Cerebellum (tissue), 4 donors: ENCODE measurements at places on chromosomes 12 and 14.

- no peak for DNase-seq
These were observed 325.4 kb upstream of the SEL1L start for GRCh38 chr14:81859046-81859445.

DNA sequence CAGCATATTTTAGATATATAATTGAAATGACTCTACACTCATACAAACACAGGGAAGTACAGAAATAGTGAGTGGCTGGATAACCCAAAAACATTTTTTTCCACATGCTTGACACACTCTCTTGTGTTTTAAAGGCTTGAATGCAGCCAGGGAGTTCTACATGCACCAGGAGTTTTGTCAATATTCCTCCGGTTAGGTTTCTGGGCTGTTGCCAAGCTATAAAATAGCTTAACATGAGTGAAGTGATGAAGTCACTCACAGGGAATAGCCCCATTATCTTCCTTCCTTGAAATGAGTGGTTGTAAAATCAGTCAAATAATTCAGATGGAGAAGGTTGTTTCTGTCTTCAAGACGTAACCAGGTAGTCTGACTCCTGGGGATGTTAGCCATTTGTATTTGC is 582.7 kb downstream of the SLC6A15 start:
- no peak for DNase-seq

GRCh38 chr12:6825398-6826124 is 2.6 kb upstream of the P3H3 start:
- peak; percentile 92 for DNase-seq

- no peak for DNase-seq
These were observed 205.8 kb upstream of the RTL1 start for GRCh38 chr14:101109347-101109638.

DNA sequence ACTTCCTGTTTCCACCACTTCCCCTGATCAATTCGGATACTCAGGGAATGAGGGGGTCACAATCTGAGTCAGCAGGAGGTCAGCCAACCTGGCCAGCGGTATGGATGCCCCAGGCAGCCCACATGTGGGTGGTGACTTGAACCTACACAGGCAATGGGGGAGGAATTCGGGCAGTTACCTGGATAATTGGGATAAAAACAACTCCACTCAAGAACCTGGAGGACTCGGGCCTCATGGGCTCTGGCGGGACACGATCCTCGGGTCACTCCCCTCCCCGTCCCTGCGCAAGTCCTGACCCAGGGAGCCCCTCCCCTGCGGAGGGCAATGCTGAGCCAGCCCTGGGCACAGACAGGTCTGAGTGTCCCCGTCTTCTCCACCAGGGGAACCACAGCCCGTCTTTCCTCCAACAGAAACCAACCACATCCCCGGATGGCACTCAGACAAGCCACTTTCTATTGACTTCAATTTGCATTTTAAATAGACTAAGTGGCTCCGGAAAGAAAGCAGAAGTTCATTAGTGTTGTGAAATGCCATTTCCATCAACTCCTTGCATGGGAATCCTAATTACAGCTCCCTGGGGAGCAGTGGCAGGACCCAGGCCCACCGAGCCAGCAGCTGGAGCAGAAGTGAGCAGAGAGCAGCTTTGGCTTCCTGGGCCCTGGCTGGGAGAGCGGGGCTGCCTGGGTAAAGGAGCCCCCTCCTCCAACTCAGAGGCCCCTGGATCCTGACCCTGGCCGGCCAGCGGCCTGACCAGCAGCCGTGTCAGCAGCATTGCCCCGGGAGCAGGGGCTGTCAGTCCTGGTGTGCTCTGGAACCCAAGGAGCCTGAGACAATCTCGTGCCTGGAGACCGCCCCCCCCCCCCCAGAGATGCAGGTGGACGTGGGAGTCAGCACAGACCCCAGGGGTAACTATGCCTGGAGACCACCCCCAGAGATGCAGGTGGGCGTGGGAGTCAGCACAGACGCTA is 374.1 kb downstream of the ADGRD1 start:
- DNase-seq: no peak

GRCh38 chr14:84375235-84375634 is 1154.7 kb upstream of the FLRT2 start:
- no peak for DNase-seq

GRCh38 chr12:108722992-108723766 is 8.1 kb downstream of the CORO1C start:
- DNase-seq: no peak

- no peak for DNase-seq
These were observed 101.5 kb downstream of the GPR135 start for GRCh38 chr14:59363531-59364226.

GRCh38 chr14:65291531-65291930 is 121.0 kb upstream of the FUT8 start:
- DNase-seq: no peak

GRCh38 chr12:6262623-6263022 is 47.9 kb upstream of the PLEKHG6 start:
- DNase-seq: no peak

DNA sequence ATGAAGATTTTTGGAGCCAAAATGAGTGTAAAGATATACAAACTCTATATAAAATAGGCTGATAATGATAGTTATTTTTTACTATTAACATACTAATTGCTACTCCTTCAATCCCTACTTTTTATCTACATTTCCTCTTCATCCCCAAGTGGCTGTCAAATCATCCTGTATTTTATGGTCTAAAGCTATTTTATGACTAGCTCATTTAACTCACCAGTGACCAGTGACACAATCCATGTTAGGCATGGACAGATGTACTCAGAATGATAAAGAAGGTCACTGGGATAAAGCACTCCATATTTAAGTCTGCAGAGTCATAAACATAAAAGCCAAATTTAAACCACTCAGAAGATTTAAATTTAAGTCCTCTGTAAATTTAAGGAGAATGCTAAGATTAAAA is 183.0 kb downstream of the MED13L start:
- no peak for DNase-seq

DNA sequence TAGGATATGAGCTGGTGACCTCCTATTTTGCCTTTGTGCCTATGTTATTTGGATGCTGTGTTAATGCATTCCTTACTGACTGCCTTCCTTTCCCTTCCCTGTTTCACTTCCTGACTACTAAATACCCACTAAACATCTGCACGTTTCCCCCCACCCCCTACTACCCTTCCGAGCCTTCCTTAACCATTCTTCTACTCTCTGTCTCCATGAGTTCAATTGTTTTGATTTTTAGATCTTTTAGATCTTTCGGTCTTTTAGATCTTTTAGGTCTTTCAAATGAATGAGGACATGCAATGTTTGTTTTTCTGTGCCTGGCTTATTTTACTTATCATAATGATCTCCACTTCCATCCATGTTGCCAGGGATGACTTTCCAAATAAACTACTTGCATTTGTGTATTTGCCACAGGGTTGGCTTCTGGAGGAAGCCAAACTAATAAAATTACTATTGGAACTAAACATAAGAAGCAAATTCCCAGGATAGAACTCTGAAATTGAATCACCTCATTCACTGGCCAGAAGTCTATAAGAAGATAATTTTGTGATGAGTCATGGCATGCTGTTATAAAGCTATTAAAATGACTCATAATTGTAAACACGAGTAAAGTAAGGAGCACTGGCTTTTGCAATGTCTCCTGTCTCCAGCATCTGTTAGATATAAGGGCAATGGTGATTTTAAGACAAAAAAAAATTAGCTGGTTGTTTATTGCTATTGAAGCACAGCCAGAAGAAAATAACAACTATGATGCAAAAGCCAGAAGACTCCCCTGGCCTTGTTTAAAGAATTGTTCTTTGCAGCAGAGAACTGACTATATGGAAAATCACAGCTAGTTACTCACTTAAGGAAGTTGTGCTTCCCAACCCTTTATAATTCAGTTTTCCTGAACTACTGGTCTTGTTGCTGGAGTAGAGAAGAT is 586.3 kb downstream of the LRFN5 start:
- DNase-seq: no peak

- no peak for DNase-seq
These were observed 5.7 kb downstream of the LHX5 start for GRCh38 chr12:113465808-113466453.

- DNase-seq: peak; percentile 1
These were observed 740.9 kb downstream of the GALC start for GRCh38 chr14:87252103-87252502.

DNA sequence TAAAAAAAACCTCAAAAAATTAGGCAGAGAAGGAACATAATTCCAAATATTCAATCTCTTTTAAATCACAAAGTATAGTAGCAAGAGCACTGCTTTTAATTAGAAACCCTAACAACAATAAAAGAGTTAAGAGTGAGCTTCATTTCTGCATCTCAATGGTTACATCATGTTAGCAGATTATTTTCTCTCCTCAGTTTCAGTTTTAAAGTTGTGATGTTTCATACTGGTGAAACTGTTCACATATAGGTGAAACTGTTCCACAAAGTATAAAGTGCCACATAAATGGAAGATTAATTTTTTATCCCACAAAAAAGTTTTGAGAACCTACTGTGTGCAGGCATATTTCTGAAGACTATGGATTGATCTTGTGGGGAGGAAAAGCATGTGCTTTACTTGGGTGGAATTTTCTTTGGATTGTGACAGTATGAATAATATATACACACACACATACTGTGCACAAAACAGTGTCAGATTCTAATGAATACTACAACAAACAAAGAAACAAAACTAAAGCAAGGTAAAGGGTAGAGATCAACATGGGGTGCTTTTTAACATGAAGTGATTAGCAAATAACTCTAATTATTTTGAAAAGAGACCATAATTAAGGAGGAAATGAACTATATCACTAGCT is 17.1 kb downstream of the LUM start:
- no peak for DNase-seq

DNA sequence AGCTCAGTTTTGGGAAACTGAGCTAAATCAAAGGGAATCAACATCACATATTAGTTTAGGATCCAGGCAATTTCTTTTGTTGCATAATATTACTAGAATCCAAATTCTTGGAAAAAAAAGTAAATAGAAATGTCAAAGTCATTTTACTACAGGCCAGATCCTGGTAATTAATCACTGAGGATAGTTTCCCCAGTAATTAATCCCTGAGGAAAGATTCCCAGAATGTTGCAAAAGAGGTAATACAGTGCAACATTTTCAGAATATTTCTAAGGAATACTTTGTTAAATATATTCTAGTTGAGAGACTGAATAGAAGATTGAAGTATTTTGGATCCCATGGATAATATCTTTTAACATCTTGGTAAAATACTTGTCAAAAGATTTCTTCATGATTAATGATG is 207.0 kb upstream of the GARIN2 start:
- no peak for DNase-seq

GRCh38 chr12:27619308-27619707 is 76.9 kb upstream of the REP15 start:
- DNase-seq: no peak

DNA sequence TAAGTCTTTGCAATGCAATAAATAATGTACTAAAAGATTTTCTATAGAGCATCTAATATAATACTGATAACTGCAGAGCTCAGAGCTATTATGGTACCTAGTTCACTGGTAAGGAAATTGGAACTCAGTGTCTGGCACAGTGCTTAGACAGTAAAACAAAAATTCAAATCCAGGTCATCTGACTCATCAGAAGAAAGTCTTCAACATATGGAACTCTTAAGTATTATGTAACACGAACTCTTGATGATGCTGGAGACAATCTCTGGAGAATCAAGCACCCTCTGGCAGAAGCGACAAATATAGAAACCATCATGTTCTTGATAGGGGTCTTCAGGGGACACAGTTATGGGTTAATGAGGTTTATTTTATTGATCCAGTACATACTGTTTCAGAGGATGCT is 37.3 kb upstream of the TRHDE start:
- no peak for DNase-seq

- no peak for DNase-seq
These were observed 33.8 kb upstream of the PSMA6 start for GRCh38 chr14:35258420-35258819.

DNA sequence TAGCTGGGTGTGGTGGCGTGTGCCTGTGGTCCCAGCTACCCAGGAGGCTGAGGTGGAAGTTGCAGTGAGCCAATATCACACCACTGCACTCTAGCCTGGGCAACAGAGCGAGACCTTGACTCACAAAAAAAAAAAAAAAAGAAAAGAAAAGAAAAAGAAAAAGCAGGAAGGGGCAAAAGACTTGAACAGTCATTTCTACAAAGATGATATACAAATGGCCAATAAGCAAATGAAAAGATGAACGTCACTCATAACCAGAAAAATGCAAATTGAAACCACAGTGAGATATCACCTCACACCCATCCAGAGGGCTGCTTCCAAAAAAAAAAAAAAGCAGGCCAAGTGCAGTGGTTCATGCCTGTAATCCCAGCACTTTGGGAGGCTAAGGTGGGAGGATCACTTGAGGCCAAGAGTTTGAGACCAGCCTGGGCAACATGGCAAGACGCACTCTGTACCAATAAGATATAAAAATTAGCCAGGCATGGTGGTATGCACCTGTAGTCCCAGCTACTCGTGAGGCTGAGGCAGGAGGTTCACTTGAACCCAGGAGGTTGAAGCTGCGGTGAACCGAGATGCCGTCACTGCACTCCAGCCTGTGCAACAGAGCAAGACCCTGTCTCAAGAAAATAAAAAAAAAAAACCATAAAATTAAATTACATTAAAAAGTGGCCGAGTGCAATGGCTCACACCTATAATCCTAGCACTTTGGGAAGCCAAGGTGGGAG is 20.5 kb downstream of the UBC start:
- no peak for DNase-seq

GRCh38 chr14:54718046-54718445 is 151.1 kb downstream of the SAMD4A start:
- no peak for DNase-seq

DNA sequence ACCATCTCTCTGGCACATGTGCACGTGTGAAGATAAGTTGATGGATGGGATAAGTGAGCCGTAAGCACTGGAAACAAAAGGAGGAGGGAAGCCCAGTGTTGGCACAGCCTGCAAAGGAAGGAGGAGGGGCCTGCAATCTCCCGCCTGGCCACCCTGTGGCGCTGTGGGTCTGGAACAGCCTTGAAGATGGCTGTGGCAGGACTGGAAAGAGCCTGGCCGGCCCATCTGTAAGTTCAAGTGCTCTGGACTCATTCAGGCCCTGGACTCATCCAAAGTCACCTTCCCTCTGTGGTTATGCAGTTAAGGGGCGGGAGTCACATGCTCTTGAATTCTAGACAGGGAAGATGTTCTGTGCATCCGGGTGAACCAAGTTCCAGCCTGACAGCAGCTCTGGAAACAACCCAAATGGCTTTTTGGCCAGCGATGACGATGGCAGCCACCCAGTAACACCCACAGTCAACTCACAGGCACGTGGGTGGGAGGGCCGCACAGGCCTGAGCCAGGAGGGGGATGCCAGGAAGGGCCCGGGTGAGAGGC is 50.4 kb downstream of the CHGA start:
- DNase-seq: peak; percentile 43

- DNase-seq: no peak
These were observed 120.2 kb downstream of the MON2 start for GRCh38 chr12:62586850-62587249.

GRCh38 chr14:62957562-62957961 is 87.7 kb downstream of the KCNH5 start:
- no peak for DNase-seq

GRCh38 chr12:47935184-47935583 is 28.2 kb upstream of the TMEM106C start:
- peak; percentile 11 for DNase-seq

GRCh38 chr12:22588817-22589216 is 36.2 kb upstream of the ETNK1 start:
- no peak for DNase-seq
